ENCODE measurements at places on chromosomes 2 and 18.

DNA sequence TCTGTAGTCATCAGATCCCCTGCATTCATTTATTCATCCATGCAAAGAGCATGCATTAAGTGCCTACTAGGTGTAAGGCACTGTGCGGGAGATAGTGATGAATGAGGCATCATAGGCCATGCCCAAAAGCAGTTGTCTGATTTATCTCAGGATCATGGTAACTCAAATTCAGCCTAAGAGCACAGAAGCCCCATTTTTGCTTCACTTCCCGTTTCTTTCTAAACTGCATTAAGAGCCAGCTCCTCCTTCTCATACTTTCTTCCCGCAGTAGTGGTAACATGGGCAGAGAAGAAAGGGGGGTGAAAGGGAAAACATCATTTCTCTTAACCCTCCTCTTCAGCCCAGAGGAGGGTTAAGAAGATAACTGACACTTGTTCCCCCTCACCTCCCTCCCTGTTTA, 2.9 kb downstream of the GPR45 start:
- no peak for DNase-seq

GRCh38 chr2:224958462-224958857, 83.8 kb downstream of the DOCK10 start:
- no peak for DNase-seq

- no peak for DNase-seq
These were observed 1407.4 kb upstream of the ZEB2 start for GRCh38 chr2:145927131-145927950.

- DNase-seq: no peak
These were observed 90.4 kb upstream of the NOSTRIN start for GRCh38 chr2:168712053-168712452.

DNA sequence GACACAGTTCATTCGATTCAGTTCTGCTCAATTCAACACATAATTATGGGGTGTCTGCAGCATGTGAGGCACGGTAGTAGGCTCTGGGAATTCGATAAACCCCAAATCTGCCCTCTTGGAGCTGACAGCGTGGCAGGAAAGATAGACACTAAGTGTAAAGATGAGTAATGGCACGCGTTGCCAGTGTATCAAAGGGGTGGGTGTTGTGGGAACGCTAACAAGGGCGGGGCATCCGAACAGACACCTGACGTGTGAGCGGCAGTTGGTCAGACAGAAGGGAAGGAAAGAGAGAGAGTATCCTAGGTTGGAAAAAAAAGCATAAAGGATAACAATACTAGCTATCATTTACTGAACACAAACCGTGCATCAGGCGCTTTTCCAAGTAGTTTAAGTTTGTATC, 125.7 kb upstream of the HAAO start:
- DNase-seq: no peak

All from activated naive CD4-positive, alpha-beta T cell (primary cell).